ENCODE measurements at places on chromosomes 1 and 21. TPM values are rescaled to one million over a fixed set of nuclear protein-coding genes. Genes with fewer than 3 reads are reported as not detected.

- DNase-seq = no peak
These were observed 78.3 kb downstream of the NCAM2 start for GRCh38 chr21:21076491-21076890.

Gene SPOCD1
- 74.8 TPM for total RNA-seq

Gene ATP8B2
- 112 TPM for total RNA-seq

GRCh38 chr1:242629396-242629795 is 104.9 kb upstream of the PLD5 start:
- DNase-seq = no peak

DNA sequence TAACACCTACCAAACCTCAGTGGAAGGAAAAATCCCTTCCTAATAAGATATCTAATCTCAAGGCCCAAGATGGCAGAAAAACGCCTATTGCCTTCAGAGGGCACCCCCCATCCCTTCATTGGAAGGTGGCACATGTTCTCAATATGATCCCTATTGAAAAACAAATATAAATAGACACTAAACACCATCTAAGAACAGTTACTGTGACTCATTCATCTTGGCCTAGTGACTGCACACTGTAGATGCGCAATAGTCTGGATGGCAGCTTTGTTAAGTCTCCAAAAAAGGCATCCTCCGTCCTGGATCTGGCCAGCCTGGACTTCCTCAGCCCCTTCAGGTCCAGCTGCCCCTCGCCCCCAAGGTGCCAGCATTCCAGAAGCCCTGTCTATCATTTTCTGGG is 121.9 kb downstream of the CAPN8 start:
- no peak for DNase-seq

Gene MSH4
- total RNA-seq = 0.13 TPM

DNA sequence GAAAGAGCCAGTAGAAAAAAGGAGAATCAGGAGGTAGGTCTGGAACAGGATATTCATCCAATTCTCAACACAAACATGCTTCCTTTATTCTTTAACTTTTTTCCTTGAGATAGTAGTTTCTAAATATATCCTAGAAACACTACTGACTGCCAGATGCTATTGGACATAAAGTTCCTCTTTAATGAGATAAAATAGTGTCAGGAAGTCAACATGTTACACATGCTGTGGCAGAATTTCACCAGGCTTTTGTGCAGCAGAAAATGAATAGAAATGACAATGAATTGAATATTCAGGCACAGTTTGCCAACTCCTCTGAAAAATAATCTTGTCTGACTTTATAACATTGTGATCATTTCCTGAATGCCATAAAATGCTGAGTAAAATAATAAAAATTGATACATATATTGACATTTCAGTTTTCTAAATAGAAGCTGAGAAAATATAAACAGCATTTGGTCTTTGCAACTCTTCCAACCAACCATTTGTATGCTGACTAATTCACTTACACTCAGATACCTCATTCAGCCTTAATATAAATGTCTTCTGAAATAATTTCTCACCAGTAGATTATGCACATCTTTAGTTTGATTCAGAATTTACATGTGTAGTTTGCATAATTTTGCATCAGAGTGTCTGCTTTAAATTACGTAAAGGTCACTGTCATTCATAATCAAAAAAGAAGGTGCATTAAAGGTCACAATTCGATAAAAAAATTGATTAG is 486.1 kb upstream of the ADGRL2 start:
- no peak for DNase-seq

Gene NR1I3
- total RNA-seq = not detected

Gene ASCL5
- total RNA-seq = not detected

DNA sequence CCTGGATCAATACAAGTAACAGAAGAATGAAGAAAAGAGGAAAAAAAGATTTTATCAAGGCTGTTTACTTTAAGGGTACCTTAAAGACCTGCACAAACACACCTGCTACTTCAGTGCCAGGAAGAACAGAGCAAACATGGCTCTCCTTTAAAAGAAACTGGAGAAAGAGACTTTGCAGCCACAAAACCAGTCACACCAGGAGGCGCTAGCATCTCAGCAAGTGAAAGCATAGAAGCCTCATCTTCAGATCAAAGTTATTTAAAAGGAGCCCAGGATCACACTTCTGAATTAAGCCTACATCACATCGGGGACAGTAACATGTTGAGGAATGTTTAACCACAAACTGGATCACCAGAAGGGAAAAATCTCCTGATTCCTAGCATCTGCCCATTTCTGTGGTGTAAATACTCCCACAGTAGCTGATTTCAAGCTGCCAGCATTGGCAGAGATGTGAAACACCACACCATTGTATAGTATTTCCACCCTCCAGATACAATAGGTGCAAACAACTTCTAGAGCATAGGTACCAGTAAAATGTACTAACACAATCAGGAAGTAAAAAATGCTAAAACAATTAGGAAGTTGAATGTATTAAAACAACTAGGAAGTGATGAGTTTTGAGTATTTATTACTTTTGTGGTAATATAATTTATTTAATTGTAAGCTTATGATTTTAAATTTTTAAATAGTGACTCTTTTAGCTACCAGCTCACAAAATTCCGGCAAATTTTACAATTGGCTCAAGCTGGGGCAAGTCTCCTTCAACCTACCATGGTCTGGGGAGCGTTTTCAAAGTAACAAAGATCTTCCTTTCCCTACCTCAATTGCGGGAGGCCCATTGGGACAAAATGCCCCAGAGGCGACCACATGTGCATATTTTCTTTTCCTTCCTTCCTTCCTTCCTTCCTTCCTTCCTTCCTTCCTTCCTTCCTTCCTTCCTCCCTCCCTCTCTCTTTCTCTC is 105.3 kb upstream of the CLDN14 start:
- DNase-seq = no peak

GRCh38 chr1:54721719-54722118 is 6.1 kb downstream of the TTC4 start:
- DNase-seq = no peak

Gene TBX19
- total RNA-seq = 0.40 TPM

DNA sequence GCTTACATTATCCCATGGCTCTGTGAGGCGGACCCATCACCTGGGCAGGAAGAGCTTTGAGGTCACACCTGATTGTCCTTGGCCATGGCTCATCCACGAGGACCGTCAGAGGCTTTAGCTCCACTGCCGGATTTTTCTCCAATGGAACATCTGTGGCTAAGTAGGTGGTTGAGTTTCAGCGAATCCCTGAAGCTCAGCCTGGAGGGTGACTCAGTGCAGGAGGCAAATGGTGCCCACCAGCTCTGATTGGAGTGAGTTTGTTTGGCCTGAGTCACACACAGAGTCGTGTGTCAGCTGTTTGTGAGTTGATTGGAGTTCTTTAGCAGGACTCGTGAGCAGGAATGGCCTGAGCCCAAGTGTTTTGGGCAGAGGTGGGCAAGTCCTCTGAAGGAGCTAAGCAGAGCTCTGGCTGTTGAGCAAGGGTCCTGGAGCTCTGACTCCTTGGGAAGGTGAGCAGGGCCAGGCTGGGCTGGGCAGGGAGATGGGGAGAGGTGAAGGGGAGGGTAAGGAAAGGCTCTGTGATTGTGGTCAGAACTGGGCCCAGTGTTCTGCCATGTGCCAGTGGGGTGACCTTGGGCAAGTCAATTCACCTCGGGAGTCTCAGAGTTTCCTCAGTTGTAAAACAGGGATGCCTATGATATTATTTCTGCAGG is 2.0 kb downstream of the SLC6A17 start:
- DNase-seq = no peak

Gene NUAK2
- total RNA-seq = 1.2 TPM

Gene TSPEAR
- total RNA-seq = not detected

DNA sequence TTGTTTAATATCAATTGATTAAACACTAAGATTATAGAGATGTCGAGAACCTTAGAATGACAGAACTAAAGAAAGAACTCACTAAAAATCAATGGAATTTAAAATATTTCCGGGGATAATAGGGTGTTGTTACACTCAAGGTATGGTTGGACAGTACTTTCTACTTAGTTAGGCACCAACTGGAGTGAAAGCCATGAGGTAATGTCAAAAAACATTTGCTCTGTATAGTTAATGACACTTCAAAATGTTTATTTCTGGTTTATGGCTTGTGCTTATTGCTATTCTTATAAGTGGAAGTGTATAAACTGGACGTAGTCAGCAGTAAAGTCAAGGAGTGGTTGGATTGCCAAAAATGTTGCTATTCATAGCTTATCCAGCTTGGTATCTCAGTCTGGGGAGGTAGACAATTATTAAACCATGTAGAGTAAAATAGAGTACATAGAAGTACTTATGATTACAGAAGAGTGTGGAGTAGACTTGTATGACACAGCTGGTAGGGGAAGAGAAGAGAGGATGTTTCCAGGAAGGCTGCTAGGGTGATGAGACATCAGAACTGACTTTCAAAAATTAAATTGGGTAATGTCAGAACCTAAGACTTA is 56.5 kb upstream of the BMP8A start:
- DNase-seq = no peak
